ENCODE measurements at places on chromosomes 1 and 21.

GRCh38 chr1:181508486-181509165, 25.3 kb downstream of the CACNA1E start:
- no peak overlapping the region for H3K4me3 ChIP-seq
- no peaks in the 10 kb centered on the region for H3K27me3 ChIP-seq
- DNase-seq: no peak
- peaks cover 7% of the 10 kb centered on the region for H3K4me1 ChIP-seq

DNA sequence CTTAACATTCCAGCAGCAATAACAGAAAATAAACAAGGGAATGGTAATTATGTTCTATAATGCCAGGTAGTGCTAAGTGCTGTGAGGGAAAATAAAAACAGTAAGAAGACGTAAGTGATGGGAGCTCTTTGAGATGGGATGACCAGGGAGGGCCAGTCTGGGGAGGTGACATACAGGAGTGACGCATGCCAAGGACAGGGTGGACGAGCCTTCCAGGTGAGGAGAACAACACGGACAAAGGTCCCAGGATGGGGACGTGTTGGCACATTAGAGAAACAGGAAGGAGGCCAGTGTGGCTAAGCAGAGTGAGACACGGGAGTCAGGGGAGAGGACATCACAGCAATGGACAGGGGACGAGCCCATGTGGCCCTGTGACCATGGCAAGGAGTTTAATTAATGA, 11.7 kb upstream of the LRRC52 start:
- no peaks in the 10 kb centered on the region for H3K36me3 ChIP-seq
- no peak for DNase-seq
- no peak overlapping the region for H3K27ac ChIP-seq
- no peaks in the 10 kb centered on the region for H3K27me3 ChIP-seq
- H3K4me3 ChIP-seq: no peak overlapping the region

- no peak for DNase-seq
- H3K36me3 ChIP-seq: no peaks in the 10 kb centered on the region
- H3K27me3 ChIP-seq: no peaks in the 10 kb centered on the region
- H3K27ac ChIP-seq: no peak overlapping the region
- no peak overlapping the region for H3K4me3 ChIP-seq
Observed at GRCh38 chr1:31568895-31569595, 7.3 kb upstream of the TINAGL1 start.

- H3K4me3 ChIP-seq: no peak overlapping the region
- DNase-seq: no peak
- H3K27ac ChIP-seq: no peak overlapping the region
- H3K27me3 ChIP-seq: no peaks in the 10 kb centered on the region
- peaks cover 13% of the 10 kb centered on the region for H3K36me3 ChIP-seq
Observed at GRCh38 chr1:8416881-8417280, 99.0 kb downstream of the SLC45A1 start.

DNA sequence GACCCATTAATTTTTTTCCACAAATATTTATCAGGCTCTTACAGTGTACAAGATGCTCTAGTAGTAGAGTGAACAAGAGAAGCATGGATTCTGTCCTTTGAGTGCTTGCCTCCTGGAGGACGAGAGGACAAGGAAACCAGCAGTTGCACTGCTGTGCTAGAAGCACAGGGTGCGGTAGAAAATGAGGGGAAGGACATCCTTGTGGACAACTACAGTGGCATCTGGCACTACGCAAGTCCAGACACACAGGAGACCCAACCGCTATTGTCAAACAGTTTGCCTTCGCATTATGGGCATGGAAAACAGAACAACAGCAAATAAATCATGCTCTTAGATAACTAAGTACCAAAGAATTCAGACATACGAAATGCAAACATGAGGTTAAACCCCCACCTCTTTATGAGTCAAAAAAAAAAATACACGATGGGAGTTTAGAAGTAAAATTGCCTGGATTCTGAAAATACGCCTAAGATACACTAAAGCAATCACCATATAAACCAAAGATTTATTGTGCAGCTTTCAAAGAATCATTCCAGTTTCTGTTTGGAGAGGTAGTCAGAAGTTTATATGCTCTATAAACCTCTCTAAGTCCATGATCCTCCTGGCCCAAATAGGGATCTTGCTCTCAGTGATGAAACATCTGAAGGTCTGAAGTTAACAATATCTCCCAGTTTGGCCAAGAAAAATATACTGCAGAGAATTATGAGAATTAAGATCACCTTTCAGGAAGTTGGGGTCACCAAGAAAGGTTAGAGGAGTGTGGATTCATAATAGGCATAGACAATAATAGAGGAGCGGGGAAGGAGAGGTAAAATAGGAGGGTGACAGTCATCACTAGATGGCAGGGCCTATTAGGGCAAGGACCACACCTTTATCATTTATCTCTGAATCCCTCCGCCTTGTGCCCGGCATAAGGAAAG, 307.8 kb downstream of the NFIA start:
- no peak overlapping the region for H3K27ac ChIP-seq
- H3K4me3 ChIP-seq: no peak overlapping the region
- no peak for DNase-seq
- H3K36me3 ChIP-seq: peaks cover 3% of the 10 kb centered on the region

DNA sequence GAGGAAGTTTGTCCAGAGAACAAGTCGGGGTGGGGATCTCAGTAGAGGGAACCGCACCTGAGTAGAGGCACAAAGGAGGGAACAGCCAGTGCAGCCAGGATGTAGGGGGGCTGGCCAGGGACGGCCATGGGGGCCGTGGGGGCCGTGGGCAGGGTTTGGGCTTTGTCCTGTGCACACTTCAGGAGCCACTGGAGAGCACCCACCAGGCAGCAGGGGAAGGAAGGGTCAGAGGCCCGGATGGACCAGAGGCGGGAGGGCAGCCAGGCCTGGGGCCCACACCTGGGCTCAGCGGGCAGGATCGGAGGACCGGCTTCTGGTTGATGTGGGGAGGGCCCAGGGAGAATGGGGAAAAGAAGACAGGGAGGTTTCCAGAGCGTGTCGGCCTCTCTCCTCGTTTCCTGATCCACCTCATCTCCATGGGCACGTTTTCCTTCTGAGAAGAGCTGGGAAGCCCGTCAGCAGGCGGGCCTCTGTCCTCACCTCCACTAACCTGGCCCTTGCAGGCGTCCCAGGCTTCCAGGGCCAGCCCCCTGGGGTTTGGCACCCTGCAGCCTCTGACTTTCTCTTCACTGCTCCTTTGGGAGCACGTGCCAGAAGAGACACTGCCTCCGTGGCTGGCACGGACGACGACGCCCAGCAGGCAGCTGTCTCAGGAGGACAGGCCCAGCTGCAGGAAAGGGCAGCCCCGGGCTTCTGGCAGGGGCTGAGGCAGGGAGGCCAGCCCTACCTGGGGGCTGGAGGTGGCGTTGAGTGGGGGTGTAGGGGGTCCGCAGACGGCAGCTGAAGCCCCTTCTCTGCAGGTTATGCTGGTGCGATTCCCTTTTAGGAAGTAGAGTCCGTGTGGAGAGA, 16.8 kb upstream of the PDXK start:
- no peaks in the 10 kb centered on the region for H3K27me3 ChIP-seq
- no peak overlapping the region for H3K4me3 ChIP-seq
- H3K36me3 ChIP-seq: peaks cover 2% of the 10 kb centered on the region
- H3K4me1 ChIP-seq: peaks cover 41% of the 10 kb centered on the region
- no peak for DNase-seq

GRCh38 chr1:247551721-247552120, 2.8 kb downstream of the GCSAML start:
- DNase-seq: no peak
- H3K27me3 ChIP-seq: no peaks in the 10 kb centered on the region
- no peak overlapping the region for H3K4me3 ChIP-seq
- H3K27ac ChIP-seq: no peak overlapping the region
- no peaks in the 10 kb centered on the region for H3K36me3 ChIP-seq
- no peaks in the 10 kb centered on the region for H3K4me1 ChIP-seq

DNA sequence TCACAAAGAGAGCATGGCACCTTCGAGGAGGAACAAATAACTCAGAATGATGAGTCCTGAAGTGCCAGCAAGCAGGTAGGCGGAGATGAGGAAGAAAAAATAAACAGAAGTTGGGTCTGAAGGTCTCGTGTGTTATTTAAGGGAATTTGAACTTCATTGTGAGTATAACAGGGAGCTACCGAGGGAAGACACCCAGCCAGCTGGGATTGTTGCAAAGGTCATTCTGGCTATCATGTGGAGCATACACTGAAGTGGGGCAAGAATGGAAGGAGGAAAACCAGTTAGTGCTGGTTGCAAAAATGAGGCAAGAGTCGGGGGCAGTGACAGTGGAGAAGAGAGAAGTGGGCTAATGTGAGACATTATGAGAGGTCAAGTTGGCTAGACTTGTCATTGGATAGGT, 53.6 kb upstream of the RAP1A start:
- no peak overlapping the region for H3K4me3 ChIP-seq
- no peaks in the 10 kb centered on the region for H3K4me1 ChIP-seq
- H3K36me3 ChIP-seq: no peaks in the 10 kb centered on the region
- no peaks in the 10 kb centered on the region for H3K27me3 ChIP-seq
- no peak for DNase-seq

- no peak for DNase-seq
- H3K27ac ChIP-seq: no peak overlapping the region
- H3K36me3 ChIP-seq: peaks cover 2% of the 10 kb centered on the region
- H3K27me3 ChIP-seq: no peaks in the 10 kb centered on the region
- no peak overlapping the region for H3K4me3 ChIP-seq
Observed at GRCh38 chr1:153849487-153850185, 73.1 kb downstream of the GATAD2B start.

- no peaks in the 10 kb centered on the region for H3K27me3 ChIP-seq
- H3K4me1 ChIP-seq: peaks cover 17% of the 10 kb centered on the region
- H3K4me3 ChIP-seq: no peak overlapping the region
- no peak overlapping the region for H3K27ac ChIP-seq
Observed at GRCh38 chr1:205585169-205585834, 46.5 kb downstream of the ELK4 start.

GRCh38 chr1:66489972-66490601, 43.9 kb upstream of the SGIP1 start:
- H3K4me3 ChIP-seq: no peak overlapping the region
- no peak overlapping the region for H3K27ac ChIP-seq
- no peaks in the 10 kb centered on the region for H3K4me1 ChIP-seq

DNA sequence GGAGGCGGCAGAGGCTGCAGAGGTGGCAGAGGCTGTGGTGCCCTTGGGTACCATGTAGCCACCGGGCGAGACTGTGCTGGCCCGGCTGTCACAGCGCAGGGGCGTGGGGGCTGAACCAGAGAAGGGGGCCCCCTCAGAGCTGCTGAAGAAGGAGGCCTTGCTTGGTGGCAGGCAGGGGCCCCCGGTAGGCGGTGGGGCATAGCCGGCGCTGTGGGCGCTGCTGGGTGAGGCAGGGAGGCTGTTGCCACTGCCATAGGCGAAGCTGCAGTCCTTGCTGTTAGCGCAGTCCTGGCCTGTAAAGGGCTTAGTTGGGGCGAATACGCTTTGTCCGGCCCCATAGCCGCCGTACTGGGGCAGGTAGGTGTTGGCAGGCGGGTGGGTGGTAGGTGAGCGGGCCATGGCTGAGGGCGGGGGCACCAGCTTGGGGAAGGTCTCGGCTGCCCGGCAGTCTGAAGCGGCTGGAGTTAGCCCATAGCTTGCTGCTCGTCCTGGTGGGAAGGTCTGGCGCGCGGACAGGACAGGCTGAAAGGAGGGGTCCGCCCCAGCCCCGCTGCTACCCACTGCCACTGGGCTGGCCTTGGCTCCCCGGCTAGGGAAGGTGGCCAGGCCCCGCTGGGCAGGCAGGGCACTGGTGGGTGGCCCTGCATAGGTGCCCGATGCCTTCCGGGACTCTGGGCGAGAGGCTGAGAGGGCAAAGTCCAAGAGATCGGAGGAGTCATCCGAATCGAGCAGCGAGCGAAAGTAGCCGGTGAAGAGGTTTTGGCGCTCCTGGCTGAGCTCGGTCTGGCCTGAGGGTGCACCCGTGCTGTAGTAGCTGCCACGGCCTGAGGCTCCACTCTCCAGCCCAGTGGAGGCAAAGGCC, 54.9 kb downstream of the AHDC1 start:
- H3K27me3 ChIP-seq: no peaks in the 10 kb centered on the region
- DNase-seq: no peak
- peaks cover 92% of the 10 kb centered on the region for H3K36me3 ChIP-seq
- H3K4me3 ChIP-seq: no peak overlapping the region
- H3K4me1 ChIP-seq: peaks cover 34% of the 10 kb centered on the region

- DNase-seq: no peak
- H3K4me3 ChIP-seq: no peak overlapping the region
- no peaks in the 10 kb centered on the region for H3K36me3 ChIP-seq
- peaks cover 24% of the 10 kb centered on the region for H3K27me3 ChIP-seq
- H3K4me1 ChIP-seq: peaks cover 8% of the 10 kb centered on the region
Observed at GRCh38 chr1:38580594-38580993, 279.0 kb downstream of the RRAGC start.

DNA sequence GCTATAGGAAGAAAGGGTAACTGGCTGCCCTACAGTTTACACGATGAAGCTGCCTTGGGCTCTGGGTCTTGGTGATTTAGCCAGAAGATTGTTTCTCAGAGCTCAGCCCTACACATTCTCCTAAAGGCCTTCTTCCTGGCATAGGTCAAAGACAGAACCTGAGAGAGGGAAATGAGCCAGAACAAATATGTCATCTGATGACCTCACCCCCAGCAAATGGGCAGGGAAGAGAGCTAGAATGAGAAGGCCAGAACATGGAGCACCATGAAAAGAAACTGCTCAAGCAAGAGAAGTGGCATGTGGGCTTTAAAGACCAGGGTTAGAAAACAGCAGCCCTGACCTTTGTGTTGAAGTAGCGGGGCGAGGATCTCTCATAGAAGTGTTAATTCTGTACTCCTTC, 5.5 kb upstream of the ILDR2 start:
- no peak for DNase-seq
- no peaks in the 10 kb centered on the region for H3K36me3 ChIP-seq
- no peak overlapping the region for H3K4me3 ChIP-seq

- no peak for DNase-seq
- no peak overlapping the region for H3K4me3 ChIP-seq
- peaks cover 10% of the 10 kb centered on the region for H3K4me1 ChIP-seq
- H3K27ac ChIP-seq: no peak overlapping the region
- peaks cover 22% of the 10 kb centered on the region for H3K36me3 ChIP-seq
Observed at GRCh38 chr1:173870252-173871075, 2.3 kb downstream of the ZBTB37 start.

- no peaks in the 10 kb centered on the region for H3K27me3 ChIP-seq
- H3K4me1 ChIP-seq: peaks cover 37% of the 10 kb centered on the region
- no peak overlapping the region for H3K4me3 ChIP-seq
Observed at GRCh38 chr1:9863371-9863770, 39.6 kb upstream of the CLSTN1 start.

DNA sequence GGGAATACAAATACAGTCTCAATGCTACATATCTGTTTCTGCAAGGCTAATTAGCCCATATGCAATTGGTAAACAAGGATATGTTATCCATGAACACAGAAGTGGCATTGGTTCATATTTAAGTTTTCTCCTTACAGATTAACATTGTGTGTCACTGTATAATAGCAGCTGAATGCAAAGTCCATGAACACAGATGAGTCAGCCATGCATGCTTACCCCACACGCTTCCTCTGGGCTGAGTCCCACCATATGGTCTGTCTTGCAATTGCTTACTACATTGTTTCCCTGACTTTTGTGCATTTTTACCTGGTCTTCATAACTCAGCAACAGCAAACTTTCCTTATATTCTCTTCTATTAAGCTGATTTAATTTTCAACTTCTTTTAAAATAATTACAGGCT, 41.5 kb upstream of the TSNAX start:
- no peaks in the 10 kb centered on the region for H3K4me1 ChIP-seq
- no peak overlapping the region for H3K27ac ChIP-seq
- DNase-seq: no peak
- H3K36me3 ChIP-seq: no peaks in the 10 kb centered on the region
- H3K4me3 ChIP-seq: no peak overlapping the region
- no peaks in the 10 kb centered on the region for H3K27me3 ChIP-seq

Data from spinal cord (tissue), 10 donors.